ENCODE measurements at places on chromosomes 1 and 21.

DNA sequence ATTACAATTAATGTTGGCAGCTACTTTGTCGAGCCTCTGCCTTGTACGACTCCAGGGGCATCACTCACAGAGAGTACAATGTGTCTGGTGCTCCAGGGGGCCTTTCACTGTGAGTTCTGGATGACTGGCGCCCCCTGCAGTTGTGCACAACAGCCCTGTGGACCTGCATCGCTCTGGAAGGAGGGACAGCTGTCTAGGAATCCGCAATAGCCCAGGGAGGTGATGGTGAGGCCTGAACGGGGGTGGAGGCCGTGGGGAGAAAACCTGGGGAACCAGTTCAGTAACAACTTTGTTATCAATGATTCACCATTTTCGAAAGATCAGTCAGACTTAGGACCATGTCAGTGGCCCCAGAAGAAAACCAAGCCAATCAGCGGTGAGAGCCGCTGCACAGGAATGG, 189.1 kb downstream of the KAZN start:
- no peak for DNase-seq

DNA sequence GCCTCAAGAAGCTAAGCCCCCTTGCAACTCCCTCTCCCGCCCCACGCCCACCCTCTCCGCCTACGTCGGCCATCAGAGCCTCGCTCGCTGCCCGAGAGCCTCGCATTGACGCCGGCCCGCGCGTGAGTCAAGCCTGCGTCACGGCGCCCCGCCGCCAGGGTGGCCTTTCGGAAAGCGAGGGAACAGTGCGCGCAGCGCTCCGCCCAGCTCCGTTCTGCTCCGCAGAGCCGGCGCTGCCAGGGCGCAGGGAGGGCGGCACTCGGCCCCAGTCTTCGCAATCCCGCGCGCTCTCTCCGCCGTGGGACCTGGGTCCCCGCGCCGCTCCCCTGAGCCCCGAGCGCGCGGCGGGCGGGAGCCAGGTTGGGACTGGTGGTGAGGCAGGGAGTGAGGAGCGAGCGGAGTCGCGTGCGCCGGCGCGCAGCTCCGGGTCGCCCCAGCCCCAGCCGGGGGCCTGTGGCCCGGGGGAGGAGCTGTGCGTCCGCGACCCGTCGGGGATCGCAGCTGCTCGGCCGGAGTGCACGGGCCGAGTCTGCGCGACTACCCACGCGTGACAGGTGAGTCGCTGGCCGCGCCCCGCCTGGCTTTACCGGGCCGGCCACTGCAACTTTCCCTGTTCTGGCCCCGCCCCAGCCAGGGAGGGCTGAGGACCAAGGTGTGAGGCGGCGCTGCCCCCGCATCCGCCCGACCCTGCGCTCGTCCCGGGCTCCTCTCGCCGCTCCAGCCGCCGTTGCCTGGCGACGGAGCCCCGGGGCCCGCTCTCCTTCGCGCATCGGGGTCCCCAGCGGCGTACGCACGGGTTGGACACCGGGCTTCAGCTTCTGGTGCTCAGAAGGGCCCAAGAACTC, at the start of gene SLC6A17:
Gene SLC6A17, plus strand, starts transcription at position 165 of the 845 bp plus-strand sequence. CDS start 16,436 bp downstream, outside the sequence.
- DNase-seq, result no peak

DNA sequence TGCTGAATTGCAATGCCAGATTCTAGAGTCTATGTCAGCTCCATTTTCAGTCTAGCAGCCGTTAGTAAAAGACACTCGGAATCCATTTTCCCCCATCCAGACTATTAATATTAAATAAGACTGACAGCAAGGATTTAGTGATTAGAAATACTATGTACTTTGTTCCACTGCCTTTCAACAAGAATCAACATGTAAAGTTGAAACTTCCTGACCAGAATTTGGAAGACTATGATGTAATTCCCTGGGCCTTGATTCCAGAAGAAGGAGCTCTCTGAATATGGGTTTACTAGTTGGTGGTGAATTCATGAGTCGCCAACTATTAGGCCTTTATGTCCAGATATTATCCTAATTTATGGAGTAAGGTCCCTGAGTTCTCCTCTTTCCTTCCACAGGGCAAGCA, 24.8 kb downstream of the KDM1A start:
- DNase-seq, result no peak

- no peak for DNase-seq
These were observed 12.0 kb downstream of the DHCR24 start for GRCh38 chr1:54875000-54875399.

- DNase-seq, result no peak
These were observed 18.7 kb downstream of the TRABD2B start for GRCh38 chr1:47978486-47978885.

GRCh38 chr21:45132841-45133573, 58.6 kb downstream of the ADARB1 start:
- DNase-seq, result no peak

DNA sequence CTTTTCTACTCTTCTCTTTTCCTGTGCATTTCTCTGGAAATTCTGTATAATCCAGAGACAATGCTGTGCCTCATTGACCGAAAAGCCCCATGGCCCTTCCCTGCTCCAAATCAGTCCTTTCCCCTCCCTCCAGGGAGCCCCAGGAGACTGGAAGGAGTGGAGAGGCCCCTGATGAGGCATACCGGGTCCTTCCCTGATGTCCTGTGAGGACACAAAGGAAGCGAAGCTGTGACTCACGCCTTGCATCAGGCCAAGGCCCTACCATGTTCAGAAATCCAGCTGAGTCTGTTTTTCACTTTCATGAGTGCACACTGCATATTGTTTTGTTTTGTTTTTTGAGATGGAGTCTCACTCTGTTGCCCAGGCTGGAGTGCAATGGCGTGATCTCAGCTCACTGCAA, 38.7 kb upstream of the BECN2 start:
- no peak for DNase-seq

GRCh38 chr1:172054172-172054571, 212.9 kb downstream of the DNM3 start:
- no peak for DNase-seq

GRCh38 chr1:89754518-89754917, 66.3 kb upstream of the LRRC8D start:
- no peak for DNase-seq

DNA sequence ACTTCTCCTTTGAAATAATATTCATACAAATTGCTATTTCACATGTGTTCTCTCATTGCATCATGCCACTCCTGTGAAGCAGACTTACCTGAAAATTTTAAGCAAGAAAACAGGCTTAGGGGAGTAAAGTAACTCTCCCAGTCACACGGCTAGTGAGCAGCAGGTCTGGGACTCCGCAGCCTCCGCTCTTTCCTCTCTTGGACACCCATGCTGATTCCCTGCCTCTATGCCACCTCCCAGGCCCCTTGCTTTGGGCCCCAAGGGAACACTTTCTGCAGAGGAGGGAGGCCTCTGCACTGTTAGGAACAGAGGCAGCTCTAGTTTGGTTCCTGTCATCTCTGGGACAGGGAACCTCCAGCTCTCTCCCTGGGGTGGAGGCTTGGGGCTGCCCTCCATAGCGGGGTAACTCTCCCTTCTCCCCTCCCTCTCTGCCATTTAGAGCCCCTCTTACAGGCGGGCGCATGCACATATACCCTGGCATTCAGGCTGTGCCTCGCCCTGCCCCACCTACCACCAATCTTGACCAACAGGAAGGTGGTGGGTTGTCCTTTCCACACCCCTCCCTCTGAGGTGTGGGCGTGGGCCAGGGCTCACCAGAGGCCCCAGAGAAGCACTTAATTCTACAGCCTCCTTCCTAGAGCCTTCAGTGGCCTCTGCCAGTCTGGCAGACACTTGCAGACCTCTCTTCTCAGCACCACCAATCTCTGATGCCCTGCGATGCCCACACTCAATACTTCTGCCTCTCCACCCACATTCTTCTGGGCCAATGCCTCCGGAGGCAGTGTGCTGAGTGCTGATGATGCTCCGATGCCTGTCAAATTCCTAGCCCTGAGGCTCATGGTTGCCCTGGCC, at the start of gene RXFP4:
Gene RXFP4, plus strand, starts transcription at position 646 of the 852 bp plus-strand sequence. Its CDS starts 72 bp downstream, at position 718.
- DNase-seq, result peak; percentile 30

GRCh38 chr1:204650911-204651570, 34.5 kb downstream of the LRRN2 start:
- no peak for DNase-seq

DNA sequence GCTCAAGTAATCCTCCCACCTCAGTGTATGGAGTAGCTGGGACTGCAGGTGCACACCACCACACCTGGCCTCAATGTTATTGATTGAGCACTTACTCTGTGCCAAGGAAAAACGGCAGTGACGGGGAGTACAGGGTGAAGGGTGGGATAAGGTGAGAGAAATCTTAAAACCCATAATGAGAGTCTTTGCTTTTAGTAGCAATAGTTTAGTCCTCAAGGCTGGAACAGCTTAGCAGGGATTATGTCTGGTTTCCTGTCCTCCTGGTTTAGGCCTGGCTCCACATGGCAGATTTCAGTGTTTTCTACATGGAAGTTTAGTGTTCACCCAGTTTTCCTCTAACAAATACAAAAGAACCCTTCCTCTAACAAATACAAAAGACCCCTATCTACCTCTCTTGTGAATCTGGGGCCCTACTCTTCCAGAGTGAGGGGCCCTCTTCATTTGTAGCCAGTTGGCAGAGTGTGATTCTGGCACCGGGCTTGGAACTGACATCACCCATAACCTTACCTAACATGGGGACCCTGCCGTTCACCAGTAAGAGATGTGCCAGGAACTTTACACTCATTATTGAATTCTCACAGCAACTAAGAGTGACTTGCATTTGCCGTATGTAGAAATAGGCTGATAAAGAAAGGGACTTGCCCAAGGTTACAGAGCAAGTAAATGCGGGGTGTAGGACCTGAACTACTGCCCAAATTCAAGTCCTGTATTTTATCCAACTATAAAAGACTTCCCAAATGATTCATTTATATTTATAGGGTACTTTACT, 6.9 kb downstream of the ZNF691 start:
- DNase-seq, result no peak

DNA sequence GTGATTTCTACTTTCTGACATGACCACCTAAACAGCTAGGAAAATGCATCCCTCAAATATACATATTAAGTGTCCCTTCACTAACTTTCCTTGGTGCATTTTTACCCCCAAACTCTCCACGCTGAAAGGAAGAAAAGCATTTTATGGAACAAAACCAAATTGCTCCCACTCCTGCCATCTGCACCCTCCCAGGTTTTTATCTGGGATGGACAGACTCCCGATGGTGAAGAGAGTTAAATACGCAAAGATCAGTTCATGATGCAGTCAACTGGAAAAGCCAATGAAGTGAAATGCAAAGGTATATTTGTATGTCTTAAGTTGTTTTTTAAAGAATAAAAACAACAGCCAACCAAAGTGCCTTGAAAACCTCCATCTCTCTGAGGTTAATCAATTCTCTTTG, 2.7 kb downstream of the DSTYK start:
- DNase-seq, result no peak

GRCh38 chr1:237578540-237578939, 312.2 kb downstream of the ZP4 start:
- no peak for DNase-seq

DNA sequence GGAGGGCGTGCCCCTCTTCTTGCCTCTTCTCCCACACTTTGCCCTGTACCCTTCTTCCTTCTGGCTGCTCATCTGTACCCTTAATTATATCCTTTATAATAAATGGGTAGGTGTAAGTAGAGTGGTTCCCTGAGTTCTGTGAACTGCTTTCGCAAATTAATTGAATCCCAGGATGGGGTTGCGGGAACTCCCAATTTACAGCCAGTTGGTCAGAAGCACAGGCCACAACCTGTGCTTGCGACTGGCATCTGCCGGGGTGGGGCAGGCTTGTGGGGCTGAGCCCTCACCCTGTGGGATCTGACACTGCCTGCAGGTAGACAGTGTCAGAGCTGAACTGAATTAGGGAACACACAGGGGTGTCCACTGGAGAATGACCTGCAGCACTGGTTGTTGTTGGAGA, 244.9 kb downstream of the KCNJ6 start:
- DNase-seq, result no peak

DNA sequence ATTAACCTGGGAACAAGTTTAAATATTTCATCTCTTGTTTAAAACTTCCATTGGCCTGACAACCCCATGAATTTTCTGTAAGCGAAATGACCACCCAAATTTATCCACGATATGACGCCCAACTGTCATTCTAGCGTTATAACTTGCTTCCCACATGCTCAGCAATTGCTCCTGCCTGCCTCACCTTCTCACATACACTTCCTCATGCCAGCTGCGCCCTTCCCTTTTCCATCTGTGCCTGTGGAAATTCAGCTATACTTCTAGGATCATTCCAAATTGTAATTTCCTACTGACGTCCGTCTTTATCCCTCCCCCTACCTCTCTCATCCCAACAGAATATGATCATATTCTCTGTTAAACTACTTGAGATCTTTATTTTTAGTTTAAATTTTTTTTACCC, 248.0 kb downstream of the RGS7 start:
- DNase-seq, result no peak

DNA sequence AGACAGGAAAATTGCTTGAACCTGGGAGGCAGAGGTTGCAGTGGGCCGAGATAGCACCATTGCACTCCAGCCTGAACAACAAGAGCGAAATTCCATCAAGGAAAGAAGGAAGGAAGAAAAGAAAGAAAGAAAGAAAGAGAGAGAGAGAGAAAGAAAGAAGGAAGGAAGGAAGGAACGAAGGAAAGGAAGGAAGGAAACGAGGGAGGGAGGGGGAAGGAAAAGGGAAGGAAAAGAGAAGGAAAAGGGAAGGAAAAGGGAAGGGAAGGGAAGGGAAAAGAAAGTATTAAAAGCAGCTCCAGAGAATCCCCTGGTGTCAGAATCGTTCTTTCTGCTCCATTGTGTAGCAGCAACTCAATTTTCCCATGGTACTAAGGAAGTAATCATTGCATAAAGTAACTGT, 19.2 kb upstream of the ZSWIM5 start:
- no peak for DNase-seq

DNA sequence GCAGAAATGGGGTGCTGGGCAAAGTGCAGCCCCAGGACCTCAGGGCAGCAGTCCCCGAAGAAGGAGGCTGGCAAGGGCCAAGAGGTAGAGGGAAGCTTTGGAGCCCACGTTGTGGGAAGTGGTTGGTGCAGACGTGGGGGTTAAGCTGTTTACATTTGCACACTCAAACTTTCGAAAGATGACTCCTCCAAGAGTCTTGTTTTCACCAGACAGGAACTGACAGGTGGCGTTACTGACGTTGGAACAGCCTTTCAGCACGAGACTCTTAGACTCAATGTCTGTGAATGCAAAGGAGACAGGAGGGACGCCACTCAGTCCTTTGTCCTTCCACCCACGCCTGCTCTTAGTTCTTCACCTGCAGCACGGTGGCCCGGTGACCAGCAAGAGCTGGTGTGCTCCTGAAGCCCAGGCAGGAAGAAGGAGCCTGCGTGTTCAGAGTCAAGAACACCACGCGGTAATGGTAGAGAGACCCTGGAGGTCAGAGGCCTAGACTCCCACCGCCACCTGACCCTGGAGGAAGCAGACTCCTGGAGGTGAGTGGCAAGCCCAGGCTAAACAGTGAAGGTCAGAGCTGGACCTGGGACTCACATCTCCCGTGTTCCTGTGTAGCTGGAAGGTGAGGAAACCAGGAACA, 15.9 kb downstream of the LYPD8 start:
- DNase-seq, result no peak

GRCh38 chr1:40976952-40977690, 2.4 kb upstream of the CTPS1 start:
- no peak for DNase-seq

- DNase-seq, result no peak
These were observed 3.4 kb upstream of the RPE65 start for GRCh38 chr1:68453060-68453670.

- DNase-seq, result no peak
These were observed 160.9 kb upstream of the IVNS1ABP start for GRCh38 chr1:185477638-185478580.

- DNase-seq, result no peak
These were observed 19.9 kb upstream of the FOXO6 start for GRCh38 chr1:41341365-41341683.

Data from GM13977 (cell line).